HCT116 (cell line): ENCODE measurements at places on chromosomes 11 and 22.

DNA sequence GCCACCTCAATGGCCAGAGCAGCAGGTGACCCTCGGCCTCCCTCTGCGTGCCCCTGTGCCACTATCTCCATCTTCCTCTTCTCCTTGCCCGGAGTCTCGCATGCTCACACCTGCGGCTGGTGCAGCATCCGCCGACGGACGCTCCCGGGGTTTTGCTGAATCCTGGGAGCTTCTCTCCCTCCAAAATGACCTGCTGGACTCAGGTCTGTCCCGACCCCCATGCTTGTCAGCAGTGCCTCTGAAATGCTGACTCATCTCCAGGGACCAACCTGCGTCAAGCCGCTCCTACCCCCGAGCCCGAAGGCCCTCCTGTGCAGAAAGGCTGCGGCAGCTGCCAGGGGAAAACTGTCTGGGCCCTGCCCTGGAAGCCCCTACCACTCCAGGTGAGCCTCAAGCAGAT, 58.4 kb downstream of the CELSR1 start:
- H3K4me1 ChIP-seq = no peaks in the 10 kb centered on the region
- DNase-seq = no peak
- no peaks in the 10 kb centered on the region for H3K36me3 ChIP-seq
- H3K27me3 ChIP-seq = no peaks in the 10 kb centered on the region
- H3K27ac ChIP-seq = no peak overlapping the region

- no peaks in the 10 kb centered on the region for H3K36me3 ChIP-seq
- no peak for DNase-seq
These were observed 460.0 kb downstream of the BUD13 start for GRCh38 chr11:116312570-116313391.

- peaks cover 9% of the 10 kb centered on the region for H3K4me1 ChIP-seq
- peak overlapping the region; percentile 93 for H3K27ac ChIP-seq
- DNase-seq = no peak
- peak overlapping the region; percentile 97 for H3K4me3 ChIP-seq
These were observed 494 bp downstream of the ZDHHC5 start for GRCh38 chr11:57668434-57668782.

DNA sequence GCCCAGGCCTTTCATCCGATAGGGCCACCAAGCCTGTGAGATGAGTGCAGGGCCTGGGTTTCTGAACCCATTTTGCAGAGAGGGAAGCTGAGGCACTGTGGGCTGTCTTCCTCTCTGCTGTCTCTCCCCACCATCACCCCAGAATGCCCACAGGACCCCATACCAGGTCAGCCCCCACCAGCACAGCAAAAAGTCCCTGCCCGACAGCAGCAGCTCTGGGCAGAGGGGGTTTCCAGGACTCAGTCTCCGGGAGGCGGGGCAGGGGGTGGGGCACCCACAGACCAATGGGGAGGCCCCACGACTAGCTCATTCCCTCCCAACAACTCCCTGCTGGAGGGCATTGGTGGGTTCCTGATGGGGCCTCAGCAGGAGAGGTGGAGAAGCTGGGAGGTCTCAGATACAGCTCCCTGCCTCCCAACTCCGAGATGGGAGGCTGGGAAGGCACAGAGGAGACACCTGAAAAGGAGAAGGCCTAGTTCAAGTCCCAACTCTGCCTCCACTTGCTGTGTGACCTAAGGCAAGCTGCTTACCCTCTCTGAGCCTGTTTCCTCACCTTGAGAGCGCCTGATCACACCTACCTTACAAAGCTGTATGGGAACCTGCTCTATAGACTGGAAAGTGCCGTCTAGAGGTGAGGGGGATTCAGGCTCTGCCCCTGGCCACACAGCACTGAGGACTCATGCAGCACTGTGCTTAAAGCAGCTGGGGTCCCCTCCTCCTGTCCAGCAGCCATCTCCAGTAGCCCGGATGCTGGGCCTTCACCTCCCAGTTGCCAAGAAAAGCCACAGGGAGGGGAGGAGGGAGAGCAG, 3.5 kb downstream of the CBX7 start:
- no peaks in the 10 kb centered on the region for H3K27me3 ChIP-seq
- H3K27ac ChIP-seq = no peak overlapping the region
- H3K4me3 ChIP-seq = no peak overlapping the region
- H3K4me1 ChIP-seq = peaks cover 12% of the 10 kb centered on the region
- DNase-seq = no peak

- H3K4me3 ChIP-seq = peak overlapping the region; percentile 92
- DNase-seq = no peak
- peaks cover 45% of the 10 kb centered on the region for H3K36me3 ChIP-seq
- no peaks in the 10 kb centered on the region for H3K27me3 ChIP-seq
- peaks cover 26% of the 10 kb centered on the region for H3K4me1 ChIP-seq
- no peak overlapping the region for H3K27ac ChIP-seq
These were observed 1.5 kb downstream of the MIEF1 start for GRCh38 chr22:39503630-39504029.

DNA sequence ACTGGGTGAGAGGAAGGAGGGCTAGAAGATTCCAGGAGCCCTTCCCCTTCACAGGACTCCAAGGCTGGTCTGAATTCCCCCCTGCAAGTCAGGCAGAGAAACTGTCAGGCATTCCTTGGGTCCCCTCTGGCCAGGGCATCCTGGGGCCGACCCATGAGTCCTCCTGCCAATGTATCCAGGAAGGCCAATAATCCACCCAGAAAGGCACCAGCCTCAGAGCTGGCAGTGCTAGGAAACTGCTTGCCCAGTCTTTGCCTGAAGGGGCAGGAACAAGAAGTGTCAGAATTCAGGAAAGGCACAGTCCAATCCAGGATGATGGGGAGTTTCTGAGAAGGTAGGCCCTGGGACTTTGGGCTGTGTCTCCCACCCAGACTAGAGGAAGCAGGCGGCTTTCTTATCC, 41.0 kb downstream of the BUD13 start:
- H3K36me3 ChIP-seq = no peaks in the 10 kb centered on the region
- H3K4me1 ChIP-seq = no peaks in the 10 kb centered on the region
- no peak overlapping the region for H3K27ac ChIP-seq

- H3K27me3 ChIP-seq = no peaks in the 10 kb centered on the region
- DNase-seq = no peak
- no peak overlapping the region for H3K27ac ChIP-seq
- no peaks in the 10 kb centered on the region for H3K4me1 ChIP-seq
- H3K4me3 ChIP-seq = no peak overlapping the region
- no peaks in the 10 kb centered on the region for H3K36me3 ChIP-seq
These were observed 59.7 kb upstream of the LMO1 start for GRCh38 chr11:8323161-8323935.

DNA sequence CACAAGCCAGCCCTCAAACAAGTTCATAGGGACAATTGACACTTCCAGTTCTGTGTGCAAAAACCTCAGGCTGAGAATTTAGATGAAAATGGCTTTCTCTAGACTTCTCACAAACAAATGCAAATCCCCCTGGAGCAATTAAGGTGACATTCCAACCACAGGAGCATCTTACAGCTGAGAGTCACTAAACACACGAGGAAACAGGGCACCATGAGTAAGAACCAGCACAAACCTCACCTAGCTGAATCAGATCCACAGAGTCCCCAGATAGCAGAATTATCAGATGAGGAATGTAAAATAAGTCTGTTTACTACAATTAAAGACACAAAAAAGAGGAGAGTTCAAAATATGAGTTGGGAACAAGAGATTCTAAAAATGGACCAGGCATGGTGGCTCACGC, 51.5 kb downstream of the RTL6 start:
- H3K27me3 ChIP-seq = no peaks in the 10 kb centered on the region
- H3K4me3 ChIP-seq = no peak overlapping the region
- DNase-seq = no peak
- H3K27ac ChIP-seq = no peak overlapping the region

GRCh38 chr22:21568347-21569075, 997 bp downstream of the UBE2L3 start:
- peaks cover 32% of the 10 kb centered on the region for H3K4me1 ChIP-seq
- peak overlapping the region; percentile 96 for H3K4me3 ChIP-seq
- no peak for DNase-seq
- H3K27ac ChIP-seq = peak overlapping the region; percentile 91

GRCh38 chr11:24828938-24829605, 332.2 kb downstream of the LUZP2 start:
- H3K4me3 ChIP-seq = no peak overlapping the region
- H3K27ac ChIP-seq = no peak overlapping the region
- no peak for DNase-seq
- H3K4me1 ChIP-seq = no peaks in the 10 kb centered on the region
- no peaks in the 10 kb centered on the region for H3K27me3 ChIP-seq

- H3K4me1 ChIP-seq = no peaks in the 10 kb centered on the region
- no peak for DNase-seq
- no peak overlapping the region for H3K27ac ChIP-seq
These were observed 10.8 kb upstream of the MS4A13 start for GRCh38 chr11:60504219-60504905.

DNA sequence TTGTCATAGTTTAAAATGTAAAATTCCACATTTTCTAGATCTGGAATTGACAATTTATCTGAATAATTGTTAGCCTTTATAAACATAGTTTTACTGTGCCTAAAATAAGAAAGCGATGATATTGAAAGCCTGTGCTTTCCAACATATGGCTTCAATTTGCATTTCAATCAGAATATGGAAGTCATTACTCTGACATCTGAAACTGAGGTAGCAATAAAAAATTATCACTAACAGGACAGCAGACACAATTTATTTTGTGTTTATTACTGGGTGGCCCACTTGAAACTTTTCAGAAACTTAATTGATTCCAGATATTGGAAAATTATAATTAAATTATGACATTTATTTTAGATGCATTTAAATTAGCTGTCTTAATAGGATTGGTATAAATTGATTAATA, 78.5 kb downstream of the TMEM135 start:
- no peak for DNase-seq
- no peaks in the 10 kb centered on the region for H3K36me3 ChIP-seq
- H3K4me3 ChIP-seq = no peak overlapping the region

DNA sequence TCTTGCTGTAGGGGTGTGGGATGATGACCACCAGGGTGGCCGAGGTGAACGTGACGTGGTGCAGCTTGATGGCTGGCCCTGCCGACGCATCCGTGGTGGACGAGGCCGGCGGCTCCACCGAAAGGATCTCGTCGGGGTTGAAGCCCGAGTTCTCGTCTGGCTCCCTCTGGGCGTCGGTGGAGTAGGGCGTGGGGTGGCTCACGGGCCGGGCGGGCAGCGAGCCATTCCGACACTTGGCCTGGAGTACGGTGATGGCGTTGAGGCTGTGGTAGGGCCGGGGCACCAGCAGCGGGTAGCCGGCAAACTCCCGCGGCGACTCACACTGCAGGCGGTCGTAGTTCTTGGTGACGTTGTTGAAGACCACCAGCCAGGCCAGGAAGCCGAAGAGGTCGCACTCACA, 52.7 kb downstream of the ELFN2 start:
- H3K4me3 ChIP-seq = no peak overlapping the region
- no peaks in the 10 kb centered on the region for H3K36me3 ChIP-seq
- DNase-seq = no peak
- no peak overlapping the region for H3K27ac ChIP-seq

DNA sequence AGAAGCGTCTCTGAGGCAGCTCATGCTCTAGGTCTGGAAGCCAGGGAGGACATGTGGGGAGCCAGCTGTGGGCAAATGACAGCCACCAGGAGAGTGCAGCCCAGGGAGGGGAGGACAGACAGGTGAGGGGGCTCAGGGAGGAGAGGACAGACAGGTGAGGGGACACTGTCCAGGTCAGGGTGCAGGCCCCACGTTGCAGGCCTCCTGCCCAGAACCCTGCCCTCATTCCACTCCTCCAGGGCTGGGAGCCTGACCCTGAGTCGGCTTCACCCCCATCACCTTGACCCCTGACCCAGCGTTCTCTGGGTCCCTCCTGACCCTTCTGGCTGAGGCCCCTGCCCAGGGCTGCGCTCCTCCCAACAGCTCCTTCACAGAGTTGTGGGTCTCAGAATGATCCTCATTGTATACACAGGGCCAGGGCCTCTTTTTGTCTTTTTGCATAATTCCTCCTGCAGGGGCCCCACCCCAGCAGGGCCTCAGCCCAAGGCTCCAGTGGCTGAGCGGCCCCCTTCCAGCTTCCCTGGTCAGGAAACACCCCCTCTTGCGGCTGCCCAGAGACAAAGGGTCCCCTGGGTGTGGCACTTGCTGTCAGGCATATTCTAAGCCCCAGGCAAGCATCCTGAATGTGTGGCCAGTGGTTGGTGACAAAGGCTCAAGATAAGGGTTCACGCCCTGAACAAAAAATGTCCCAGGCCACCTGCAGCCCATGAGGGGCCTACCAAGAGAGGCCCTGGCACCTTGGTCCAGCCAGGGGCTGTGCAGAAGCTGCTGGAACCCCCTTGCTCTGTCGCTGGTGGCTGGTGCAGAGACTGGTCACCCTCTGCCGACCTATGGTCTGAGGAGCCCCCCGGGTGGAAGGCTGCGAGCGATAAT, 853.0 kb downstream of the BRD1 start:
- no peaks in the 10 kb centered on the region for H3K36me3 ChIP-seq
- no peaks in the 10 kb centered on the region for H3K4me1 ChIP-seq
- H3K4me3 ChIP-seq = no peak overlapping the region
- no peak overlapping the region for H3K27ac ChIP-seq

DNA sequence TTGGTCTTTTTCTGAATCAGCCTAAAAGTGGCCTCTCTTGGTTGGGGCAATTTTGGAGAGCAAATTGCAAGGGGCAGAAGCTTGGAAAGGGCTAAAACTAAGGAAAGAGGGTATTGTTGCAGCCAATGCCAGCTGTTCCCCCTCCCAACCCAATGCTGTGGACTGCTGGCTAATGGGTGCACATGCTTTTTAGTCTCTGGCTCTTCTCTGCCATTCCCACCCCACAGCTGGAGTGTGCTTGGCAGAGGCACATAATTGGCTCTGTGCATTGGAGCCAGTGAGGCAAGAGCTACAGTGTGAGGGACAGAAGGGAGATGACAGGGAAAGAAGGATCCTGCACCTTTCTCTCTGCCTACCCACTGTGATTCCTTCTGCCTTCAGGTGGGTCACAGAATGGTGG, 140.0 kb downstream of the NECTIN1 start:
- H3K4me3 ChIP-seq = no peak overlapping the region
- no peak for DNase-seq
- no peaks in the 10 kb centered on the region for H3K27me3 ChIP-seq
- no peaks in the 10 kb centered on the region for H3K36me3 ChIP-seq

- H3K4me3 ChIP-seq = no peak overlapping the region
- no peak overlapping the region for H3K27ac ChIP-seq
- no peaks in the 10 kb centered on the region for H3K27me3 ChIP-seq
- H3K36me3 ChIP-seq = no peaks in the 10 kb centered on the region
- peaks cover 7% of the 10 kb centered on the region; the same call in 1 of the 2 replicates for H3K4me1 ChIP-seq
These were observed 8.1 kb upstream of the RNF185 start for GRCh38 chr22:31151872-31152271.

GRCh38 chr11:89161949-89162348, 15.7 kb upstream of the TYR start:
- no peak for DNase-seq
- no peaks in the 10 kb centered on the region for H3K36me3 ChIP-seq
- no peaks in the 10 kb centered on the region for H3K27me3 ChIP-seq
- no peak overlapping the region for H3K27ac ChIP-seq
